ENCODE measurements at places on chromosomes 6 and 20.

DNA sequence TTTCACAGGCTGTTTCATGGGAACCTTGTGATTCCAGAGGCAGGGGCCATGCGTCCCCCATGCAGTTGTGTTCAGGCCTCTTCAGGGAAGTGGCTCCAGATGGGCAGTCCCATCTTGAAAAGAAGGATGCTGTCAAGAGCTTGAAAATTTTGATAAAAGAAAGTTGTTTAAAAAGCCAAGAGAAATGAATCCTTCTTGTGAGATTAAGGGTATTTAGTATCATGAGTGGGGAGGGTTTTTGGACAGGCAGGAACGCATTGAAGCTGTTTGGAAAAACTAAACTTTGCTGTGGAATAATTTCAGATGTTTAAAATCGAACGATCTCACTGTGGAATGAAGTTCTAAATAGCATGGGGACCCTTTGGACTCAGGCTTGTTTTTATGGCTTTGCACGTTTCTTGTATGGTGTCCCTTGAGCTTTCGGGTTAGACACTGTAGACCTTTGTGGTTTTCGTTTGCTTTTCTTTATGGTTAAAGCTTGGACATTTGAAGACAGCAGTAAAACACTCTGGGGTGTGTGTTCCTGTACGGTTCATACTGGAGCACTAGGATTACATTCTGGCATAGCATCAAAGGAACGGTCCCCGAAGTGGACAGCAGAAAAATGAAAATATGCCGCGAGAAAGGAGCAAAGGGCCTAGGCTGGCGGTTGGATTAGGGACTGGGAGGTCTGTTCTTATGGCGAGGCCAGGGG lies 18.2 kb downstream of the KIF25 start:
- DNase-seq, result no peak

GRCh38 chr6:18330548-18331081 lies 56.5 kb upstream of the RNF144B start:
- DNase-seq, result no peak

DNA sequence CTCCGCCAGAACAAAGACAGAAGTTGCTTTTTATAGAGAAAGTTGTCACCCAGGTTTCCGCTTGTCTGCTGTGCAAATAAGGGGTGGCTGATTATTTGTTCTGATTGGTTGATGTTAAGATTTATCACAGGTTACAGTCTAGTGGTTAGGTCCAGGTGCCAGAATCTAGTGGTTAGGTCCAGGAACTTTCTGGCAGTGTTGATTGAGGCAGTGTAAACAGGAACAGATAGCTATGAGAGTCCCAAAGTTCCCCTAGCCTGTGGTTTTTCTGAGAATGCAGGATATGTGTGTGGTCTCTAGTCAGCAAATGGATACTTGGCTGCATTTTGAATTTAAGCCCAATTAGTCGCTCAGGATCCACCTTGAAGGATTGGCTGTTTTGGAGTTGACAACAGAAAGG lies 148.0 kb downstream of the TMEM200A start:
- DNase-seq, result peak; percentile 83

DNA sequence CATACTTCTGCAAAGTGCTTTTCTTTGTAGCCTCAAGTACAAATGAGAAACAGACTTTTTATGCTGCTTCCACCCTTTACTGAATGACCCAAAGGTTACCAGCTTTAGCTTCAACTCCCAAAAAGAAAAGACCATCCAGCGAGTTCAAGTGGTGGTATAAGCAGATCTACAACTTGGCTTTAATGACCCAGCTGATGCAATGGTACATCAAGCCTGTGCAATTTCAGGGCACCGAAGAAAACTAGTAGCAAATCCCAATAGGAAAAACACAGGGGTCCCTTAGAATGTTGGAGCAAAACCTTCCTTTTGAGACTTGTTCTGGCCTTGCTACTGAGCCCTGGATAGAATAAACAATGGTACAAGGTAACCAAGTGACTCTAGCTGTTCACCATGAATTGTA lies 33.8 kb downstream of the STX7 start:
- no peak for DNase-seq

GRCh38 chr6:30508890-30509736 lies 19.8 kb downstream of the HLA-E start:
- DNase-seq, result peak; percentile 66

GRCh38 chr6:78995946-78996345 lies 82.1 kb downstream of the PHIP start:
- DNase-seq, result peak; percentile 59

GRCh38 chr6:42604150-42604549 lies 40.3 kb downstream of the UBR2 start:
- peak; percentile 17 for DNase-seq

- no peak for DNase-seq
These were observed 68.0 kb downstream of the FKBP5 start for GRCh38 chr6:35620706-35621105.

- peak; percentile 31 for DNase-seq
These were observed 38.8 kb downstream of the SRC start for GRCh38 chr20:37384683-37385174.

DNA sequence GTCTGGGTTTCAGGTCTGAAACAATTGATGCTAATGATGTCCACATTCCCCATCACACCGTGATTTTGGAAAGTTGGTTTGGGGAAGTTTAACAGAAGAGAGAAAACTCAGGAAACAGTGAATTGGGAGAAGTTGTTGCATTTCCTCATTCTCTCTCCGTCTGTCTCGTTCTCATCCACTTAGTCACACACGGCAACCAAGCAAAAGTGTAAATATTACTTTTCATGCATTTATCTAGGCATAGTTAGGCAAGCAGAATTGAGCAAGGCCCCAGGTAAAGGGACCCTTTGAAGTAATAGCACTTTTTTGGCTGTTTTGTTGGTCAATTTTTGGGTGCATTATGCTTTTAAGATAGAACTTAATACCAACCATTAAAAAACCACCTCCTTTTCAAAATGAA lies 137.0 kb upstream of the SULF2 start:
- DNase-seq, result peak; percentile 54

Data from iris pigment epithelial cell (primary cell).